ENCODE measurements at places on chromosomes 11 and 22.

GRCh38 chr11:11445441-11446185, 92.6 kb upstream of the CSNK2A3 start:
- DNase-seq: no peak

- DNase-seq: no peak
Observed at GRCh38 chr11:94183251-94183885, 54.7 kb downstream of the PANX1 start.

DNA sequence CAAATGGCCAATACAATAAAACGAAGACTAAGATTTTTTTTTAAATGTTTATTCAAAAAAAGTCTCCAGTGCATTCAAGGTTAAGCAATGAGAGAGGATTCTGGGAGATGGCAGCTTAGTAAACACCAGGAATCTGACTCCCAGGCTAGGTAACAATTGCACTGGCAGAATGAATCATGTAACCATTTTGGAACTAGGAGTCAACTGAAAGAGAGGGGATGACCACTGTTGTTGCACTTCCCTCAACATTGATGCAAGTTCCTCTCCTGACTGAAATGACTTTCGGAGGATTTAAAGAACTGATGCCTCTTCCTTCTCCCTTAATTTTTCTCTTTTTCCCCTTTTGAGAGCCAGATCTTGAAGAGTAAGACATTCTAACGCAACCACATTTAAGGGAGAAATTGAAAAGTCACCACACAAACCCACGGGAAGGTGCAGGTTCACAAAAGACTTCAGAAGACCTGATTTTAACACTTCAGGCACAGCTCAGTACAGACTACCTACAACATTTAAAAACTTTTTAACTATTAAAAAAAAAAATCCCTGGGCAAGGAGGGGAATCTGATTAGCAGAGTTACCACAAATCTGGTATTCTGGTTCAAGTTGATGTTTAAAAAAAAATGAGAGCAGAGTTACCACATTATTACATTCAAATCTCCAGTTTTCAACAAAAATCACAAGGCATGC, 56.8 kb downstream of the FCHSD2 start:
- no peak for DNase-seq

DNA sequence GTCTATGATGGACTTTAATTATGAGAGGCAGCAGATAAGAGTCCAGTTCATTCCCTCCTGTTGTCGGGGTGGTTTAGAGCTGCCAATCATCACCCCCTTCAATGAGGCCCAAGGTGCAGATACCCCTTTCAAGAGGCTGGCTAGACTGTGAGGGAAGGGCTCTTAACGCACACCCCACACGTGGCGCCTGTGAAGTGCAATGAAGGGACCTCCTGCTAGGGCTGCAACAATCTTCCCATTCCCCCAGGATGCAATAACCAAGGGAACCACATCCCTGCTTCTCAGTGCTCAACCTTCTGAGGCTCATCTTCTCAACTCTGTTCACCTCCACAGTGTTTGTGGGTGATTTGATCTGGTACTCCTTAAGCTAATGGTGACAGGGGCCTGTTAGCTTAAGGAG, 19.0 kb downstream of the TENM4 start:
- no peak for DNase-seq

DNA sequence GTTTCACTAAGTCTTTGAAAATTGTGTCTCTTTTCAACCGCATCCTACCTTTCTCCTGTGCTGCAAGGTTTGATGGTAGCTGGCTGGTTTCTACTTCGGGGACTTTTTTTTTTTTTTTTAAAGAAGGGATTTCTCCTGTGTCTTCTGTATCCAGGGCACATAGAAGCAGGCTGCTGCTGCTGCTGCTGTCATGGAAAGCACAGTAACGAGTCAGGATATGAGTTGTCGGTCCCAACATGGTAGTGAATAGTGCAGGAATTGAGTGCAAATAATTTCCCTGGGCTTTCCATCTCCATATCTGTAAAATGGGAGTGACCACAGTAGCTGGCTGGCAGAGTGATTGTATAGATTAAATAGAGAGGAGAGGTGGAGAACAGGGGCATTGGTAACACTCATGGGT, 118.3 kb upstream of the NAV2 start:
- no peak for DNase-seq
